Caki2 (cell line): ENCODE measurements at places on chromosomes 7 and 10.

DNA sequence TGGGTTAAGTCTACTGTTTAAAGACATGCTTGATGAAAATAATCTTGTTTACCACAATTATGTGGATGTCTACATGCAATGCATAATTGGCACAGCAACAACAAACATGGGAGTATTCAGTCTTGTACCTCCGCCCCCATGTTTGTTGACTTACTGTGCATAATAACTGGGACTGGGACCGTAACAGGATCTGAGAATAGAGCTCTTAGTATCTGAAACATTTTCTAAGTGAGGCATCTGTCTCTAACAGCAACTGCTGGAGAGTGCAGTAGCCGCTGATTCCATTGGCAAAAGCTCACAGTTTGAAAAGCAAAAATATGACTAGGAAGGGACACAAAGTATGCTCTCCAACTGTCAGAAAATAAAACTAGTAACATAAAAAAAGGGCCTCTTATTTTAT lies 61.6 kb downstream of the ENO4 start:
- no peak for DNase-seq

DNA sequence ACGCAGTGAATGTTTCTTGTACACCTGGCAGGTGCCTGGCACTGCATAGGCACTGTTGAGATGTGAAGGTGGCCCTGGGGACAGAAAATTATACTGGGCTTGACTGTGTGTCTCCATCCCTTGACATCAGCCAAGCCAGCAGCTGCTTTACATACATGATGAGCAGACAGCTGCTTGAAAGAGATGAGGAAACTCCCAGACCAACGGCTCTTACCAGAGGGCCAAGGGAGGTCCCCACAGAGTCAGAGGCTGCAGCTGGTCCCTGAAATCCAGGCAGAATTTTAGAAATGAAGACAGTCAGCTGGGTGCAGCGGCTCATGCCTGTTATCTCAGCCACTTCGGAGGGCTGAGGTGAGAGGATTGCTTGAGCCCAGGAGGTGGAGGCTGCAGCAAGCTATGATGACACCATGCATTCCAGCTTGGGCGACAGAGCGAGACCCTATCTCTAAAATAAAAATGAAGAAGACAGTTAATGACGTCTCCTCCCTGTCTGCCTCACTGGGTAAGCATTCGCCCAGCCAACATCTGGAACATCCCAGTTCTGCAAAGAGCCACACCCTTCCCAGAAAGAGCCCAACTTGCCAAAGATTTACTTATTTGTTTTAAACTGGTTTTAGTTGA lies 17.6 kb downstream of the LIMK1 start:
- peak; percentile 80 for DNase-seq

GRCh38 chr7:156074084-156074483 lies 261.8 kb upstream of the SHH start:
- DNase-seq, result no peak

- DNase-seq, result no peak
These were observed 32.5 kb downstream of the GNA12 start for GRCh38 chr7:2811476-2812113.

DNA sequence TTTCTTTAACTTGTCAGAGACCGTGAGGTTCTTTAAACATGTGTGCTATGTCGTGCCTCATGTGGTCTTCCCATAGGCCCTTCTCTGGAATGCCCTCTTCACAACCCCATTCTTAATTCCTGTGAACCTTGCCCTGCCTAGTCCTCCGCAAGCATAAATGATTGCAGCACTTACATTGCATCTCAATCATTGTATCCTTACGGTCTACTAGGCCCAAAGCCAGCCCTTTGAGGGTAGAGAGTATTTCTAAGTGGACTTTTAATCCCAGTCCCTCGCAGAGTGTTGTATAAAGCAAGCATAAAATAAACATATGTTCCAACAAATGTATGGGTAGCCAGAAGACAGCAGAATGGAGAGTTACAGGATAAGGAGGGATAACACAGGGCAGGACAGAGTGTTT lies 92.1 kb upstream of the FAM133B start:
- no peak for DNase-seq

- DNase-seq, result no peak
These were observed 106.2 kb downstream of the SNX10 start for GRCh38 chr7:26397796-26398426.

GRCh38 chr7:70114806-70115205 lies 516.5 kb downstream of the AUTS2 start:
- DNase-seq, result no peak

GRCh38 chr7:157568106-157568769 lies 231.4 kb downstream of the DNAJB6 start:
- DNase-seq, result no peak

GRCh38 chr10:103776878-103777591 lies 78.3 kb downstream of the SH3PXD2A start:
- DNase-seq, result no peak

DNA sequence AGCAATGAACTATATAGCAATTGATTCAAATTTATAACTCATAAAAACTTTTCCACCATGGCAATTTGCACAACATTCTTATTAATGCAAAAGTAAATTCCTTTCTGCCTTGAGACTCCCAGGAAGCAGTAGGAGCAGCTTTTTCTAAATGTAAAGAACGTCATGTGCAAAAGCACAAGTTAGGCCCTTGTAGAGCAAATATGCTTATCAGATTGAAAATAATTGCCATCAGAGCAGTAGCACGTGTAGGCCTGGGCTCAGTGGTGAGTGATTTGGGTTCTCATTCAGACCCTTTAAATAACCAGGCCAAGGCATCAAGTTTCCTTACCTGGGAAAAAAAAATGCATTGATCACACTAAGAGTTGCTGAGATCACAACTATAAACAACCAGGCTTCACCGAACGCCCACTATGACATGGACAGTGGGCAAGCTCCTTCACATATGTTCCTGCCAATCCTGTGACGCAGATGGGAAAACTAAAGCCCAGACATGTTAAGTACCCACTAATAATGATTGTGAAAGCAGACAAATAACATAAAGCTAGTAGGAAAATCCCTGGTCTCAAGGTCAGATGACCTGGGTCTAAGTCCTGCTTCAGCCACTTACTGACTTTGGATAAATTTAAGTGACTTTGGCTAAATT lies 22.1 kb upstream of the SAR1A start:
- no peak for DNase-seq
